Uterus (tissue), 4 donors: ENCODE measurements at places on chromosomes 7 and 10.

GRCh38 chr7:100946111-100946510, 3.2 kb upstream of the MUC3A start:
- no peak for DNase-seq

DNA sequence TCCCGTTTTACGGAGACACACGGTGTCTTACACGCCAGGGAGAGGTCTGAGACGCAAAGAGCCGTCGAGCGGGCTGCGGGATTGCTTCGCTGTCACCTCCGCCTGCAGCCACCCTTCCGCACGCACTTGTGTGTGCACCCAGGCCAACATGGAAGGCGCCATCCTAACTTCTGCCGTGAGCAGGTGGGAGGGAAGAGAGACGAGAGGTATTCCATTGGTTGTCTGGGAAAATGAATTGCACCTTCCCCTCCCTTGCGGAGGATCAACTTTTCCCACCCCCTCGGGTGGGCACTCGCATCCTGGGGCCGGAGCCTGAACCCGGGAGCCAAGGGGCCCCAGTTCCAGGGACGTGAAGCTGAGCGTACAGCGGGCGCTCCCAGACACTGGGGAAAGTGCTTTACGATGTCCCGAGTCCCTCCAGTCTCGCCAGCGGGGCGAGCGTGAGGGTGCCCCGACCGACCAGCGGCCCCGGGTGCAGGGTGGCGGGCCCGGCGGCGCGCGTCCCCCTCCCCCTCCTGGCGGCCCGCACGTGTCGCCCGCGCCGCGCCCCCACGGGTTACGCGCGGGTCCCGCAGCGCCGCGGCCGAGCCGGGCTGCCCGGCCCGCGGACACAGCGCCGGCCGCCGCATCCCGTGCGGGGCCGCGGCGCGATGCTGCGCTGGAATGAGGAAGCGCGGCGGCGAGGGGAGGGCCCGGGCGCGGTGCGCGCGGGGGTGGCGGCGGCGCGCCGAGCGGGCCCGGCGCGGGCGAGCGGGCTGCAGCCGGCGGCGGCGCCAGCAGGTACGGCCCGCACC, 984 bp upstream of the IKZF1 start:
- no peak for DNase-seq

- peak; percentile 47 for DNase-seq
Observed at GRCh38 chr7:1027242-1028043, 16.9 kb upstream of the GPR146 start.

GRCh38 chr7:49389871-49390479, 383.5 kb upstream of the VWC2 start:
- no peak for DNase-seq

- DNase-seq = no peak
Observed at GRCh38 chr10:124643330-124644009, 100.7 kb downstream of the FAM53B start.

DNA sequence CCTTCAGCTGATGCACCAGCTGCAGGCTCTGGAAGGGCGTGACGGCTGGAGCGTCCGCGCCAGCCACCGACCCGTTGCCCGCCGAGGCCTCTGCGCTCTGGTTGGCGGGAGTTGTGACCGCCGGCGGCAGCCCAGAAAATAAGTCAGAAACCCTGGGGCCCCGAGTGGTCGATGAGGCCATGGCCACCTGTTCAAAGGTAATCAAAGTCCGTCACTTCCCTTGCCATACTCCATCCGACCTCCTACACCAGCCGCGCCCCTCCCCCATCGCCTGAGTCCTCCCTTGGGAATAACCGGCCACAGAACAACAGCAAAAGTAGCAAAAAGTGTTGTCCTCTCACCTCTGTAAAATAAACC, 406 bp downstream of the PRLHR start:
- no peak for DNase-seq

GRCh38 chr7:24899161-24899560, 80.8 kb downstream of the OSBPL3 start:
- no peak for DNase-seq

DNA sequence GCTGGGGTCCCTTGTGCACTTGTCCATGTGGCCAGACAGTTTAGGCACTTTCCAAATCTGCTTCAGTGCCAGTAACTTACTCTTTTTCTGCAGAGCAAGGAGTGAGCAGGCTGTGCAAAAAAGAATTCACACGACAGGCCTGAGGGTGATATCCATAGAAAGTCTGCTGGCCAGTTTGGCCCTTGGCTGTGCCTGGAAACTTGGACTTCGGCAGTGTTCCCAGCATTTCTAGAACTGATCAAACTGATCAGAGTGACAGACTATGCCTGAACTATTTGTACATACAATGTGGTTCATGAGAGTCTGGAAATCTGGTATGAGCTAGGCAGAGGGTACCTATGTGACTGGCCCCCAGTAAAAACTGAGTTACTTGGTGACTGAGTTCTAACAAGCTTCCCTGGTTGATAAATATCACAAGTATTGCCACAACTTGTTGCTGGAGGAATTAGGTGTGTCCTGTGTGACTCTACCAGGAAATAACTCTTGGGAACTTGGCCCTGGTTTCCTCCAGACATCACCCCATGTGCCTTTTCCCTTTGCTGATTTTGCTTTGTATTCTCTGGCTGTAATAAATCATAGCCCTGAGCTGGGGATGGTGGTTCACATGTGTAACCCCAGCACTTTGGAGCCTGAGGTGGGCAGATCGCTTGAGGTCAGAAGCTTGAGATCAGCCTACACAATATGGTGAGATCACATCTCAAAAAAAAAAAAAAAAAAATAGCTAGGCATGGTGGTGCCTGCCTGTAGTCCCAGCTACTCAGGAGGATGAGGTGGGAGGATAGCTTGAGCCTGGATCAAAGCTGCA, 3.3 kb upstream of the DENND10 start:
- DNase-seq = peak; percentile 36

DNA sequence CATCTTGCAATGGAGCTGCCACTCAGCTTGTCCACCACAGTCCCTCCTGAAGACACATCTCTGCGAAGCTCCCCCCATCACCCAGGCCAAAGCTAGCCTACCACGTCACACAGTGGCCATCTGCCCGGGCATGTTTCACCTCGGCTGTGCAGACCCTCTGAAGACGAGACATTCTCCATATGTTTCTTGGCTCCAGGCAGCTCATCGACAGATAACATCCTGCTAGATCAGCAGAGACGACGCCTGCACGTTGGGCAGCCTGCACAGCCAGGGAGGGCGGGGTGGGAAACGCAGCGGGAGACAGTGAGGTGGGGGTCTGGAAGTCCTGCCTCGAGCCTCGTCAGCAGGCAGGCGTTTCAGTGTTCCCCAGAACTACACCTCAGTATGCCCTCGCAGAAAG, 53.0 kb downstream of the PTPRN2 start:
- no peak for DNase-seq

DNA sequence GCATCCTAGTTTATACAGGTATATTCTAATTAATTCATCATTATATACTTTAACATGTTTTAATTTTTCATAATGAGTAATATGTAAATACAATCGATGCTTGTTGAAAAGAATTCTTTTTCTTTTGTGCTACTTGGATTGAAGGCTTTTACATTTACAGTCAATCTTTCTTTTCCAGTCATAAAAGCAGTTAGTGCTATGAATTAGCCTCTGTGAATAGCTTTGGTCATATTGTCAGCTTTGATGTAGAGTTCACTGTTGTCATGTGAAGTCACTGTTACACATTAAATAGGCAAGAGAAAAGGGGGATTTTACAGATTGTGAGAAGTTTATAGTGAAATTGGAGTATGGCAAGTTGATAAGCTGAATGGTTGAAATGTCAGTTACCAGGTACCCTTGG, 103.3 kb upstream of the FAM133B start:
- DNase-seq = no peak

DNA sequence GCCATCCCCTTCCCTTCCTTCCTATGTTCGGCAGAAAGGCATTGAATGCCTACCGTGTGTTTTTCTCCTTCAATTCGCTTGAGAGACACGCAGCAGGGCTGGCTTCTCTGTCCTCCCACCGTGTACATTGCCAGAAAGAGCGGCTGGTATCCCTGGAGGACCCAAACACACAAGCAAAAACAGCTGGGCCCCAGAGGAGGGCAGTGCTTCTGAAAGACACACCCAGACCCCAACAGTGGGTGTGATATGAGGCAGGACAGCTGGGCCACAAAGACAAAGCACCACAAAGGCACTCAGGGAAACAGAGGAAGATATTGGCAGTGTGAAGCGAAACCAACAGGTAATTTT, 133.1 kb upstream of the SH2B2 start:
- DNase-seq = no peak

- DNase-seq = peak; percentile 72
Observed at GRCh38 chr7:94289071-94289470, 105.6 kb upstream of the COL1A2 start.

DNA sequence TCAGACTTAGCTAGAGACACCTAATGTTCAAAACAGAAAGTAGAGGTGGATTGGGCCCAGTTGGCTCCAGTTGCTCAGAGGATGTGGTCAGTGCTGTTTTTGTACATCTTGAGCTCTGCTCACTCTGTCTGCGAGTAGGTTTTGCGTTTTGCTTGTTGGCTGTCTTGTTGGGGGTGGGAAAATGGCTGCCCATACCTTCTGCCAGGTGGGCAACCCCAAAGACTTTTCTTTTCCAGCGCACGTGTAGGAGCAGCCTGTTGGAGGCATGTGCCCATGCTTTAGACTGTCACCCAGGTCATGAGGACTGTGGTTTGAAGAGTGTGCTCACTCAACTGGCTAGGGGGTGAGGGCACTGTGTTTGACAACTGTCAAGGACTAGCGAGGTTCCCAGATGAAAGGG, 73.9 kb downstream of the KAT6B start:
- no peak for DNase-seq

GRCh38 chr7:66904063-66904593, 16.9 kb upstream of the TMEM248 start:
- no peak for DNase-seq

DNA sequence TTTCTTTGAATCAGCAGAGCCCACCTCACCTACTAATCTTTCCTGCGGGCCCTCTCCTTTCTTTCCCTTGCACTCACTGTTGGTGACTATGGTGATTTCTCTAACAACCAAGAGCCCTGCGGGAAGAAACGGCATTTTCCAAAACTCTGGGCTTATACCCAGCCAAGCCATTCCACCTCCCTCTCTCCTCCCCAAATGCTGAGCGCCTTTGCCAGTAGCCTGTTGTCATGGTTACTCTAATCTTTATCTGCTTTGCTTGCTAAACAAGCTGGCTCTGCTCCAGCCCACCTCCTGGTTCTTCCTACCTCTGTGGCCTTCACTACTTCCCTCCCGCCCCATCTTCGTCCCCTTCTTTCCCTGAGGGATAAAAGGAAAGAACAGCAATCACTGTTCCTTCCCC, 86.7 kb downstream of the DGKI start:
- DNase-seq = peak; percentile 19

GRCh38 chr7:158432369-158433341, 155.0 kb downstream of the PTPRN2 start:
- no peak for DNase-seq

DNA sequence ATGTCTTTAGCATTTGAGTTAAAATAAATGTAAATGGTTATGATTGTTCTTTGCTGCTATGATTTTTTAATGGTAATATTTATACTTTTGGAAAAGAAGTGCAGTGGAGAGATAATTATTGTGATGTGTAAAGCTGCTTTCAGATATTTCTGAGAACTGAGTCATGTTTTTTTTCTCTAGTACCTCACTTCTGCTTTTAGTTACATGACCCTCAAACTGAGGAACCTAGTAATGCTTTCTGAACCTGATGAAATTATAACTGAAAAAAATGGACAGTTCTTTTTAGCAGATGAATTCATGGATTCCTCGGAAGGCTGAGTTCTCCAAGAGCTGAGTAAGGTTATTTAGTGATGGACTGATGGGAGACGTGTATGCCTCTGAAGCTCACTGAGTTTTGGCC, 167.8 kb downstream of the CDCA7L start:
- DNase-seq = no peak

DNA sequence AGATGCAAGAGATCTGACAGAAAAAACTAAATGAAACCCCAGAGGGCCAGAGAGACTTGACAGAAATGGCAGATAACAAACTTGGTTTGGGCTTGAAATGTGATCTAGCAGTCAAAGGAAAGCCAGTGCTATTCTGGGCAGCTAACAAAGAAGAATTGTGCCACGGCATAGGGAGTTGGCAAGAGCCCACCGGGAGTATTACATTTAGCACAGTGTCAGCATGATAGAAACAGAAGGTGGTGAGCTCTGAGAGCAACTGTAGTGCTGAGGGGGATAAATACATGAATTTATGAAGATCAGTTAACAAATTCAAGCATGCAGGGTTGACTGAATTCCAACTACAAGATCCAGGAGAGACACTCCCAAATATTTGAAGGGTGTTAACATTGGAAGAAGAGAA, 91.1 kb downstream of the AHCYL2 start:
- DNase-seq = no peak

GRCh38 chr10:122648599-122649428, 50.8 kb downstream of the C10orf120 start:
- no peak for DNase-seq

DNA sequence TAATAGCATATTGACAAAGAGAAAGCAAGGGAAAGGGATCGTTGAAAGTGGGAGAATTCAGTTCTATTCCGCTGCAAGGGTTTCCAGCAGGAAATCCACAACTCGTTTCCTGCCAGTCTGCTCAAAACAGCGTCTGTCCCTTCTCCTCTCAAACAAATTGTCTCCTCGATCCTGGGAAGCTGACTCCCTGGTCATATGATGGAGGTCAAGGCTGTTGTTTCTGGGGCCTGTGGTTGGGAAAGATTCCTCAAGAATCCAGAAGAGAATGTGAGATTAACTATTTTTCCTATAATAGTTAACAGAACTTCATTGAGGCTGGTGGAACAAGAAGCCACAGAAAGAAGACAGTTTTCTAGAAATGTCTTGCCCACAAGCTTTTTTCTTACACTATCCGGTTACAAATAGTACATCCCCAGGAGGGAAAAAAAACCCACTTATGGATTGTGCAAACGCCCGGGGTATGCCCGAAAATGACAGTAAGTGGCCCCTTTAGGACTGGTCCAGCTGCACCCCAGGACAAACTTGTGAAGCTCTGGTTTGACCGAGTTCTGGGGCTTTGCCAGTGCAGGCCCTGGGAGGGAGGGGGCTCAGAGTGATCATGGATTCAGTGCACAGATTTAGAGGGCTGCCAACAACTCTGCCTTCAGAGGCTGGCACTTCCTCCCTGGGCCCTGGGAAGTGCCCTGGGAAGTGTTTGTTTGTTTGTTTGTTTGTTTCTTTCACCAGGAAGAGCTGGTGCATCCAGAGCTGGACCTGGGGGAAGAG, 49.4 kb upstream of the CTBP2 start:
- DNase-seq = no peak

DNA sequence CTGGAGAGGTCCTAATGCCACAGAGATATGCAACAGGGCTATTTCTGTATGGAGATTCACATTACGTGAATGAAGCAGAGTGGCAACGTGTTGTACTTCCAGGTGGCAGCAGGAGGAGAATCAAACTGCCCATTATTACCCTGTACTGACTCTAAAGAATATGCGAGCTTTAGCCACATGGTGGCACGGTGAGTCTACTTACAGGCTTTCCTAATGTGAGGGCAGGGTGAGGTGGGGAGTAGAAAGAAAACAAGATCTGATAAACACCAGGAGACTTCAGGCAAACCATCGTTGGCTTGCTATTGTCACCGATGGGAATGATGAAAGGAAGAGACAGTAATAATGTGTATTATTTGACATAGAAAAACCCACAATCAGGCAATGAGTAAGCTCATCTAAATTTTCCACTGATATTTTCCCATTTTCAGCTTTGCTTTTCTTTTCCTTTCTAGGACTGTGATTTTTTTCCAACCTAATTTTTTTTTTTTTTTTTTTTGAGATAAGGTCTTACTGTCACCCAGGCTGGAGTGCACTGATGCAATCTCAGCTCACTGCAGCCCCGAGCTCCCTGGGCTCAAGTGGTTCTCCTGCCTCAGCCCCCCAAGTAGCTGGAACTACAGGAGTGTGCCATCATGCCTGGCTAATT, 164.3 kb downstream of the BTAF1 start:
- DNase-seq = peak; percentile 55
